Activated CD4-positive, alpha-beta T cell treated with anti-CD3 and anti-CD28 coated beads for 36 hours (primary cell): ENCODE measurements at places on chromosomes 4 and X. TPM values are rescaled to one million over a fixed set of nuclear protein-coding genes. Genes with fewer than 3 reads are reported as not detected.

Gene CCNA2
- total RNA-seq: 113 TPM

Gene KANTR
- 10.3 TPM for total RNA-seq

Gene SMIM43
- total RNA-seq: not detected

Gene LRIT3
- 0.27 TPM for total RNA-seq

Gene PRR32
- not detected for total RNA-seq

Gene RADX
- total RNA-seq: 14.7 TPM

Gene MAEA
- total RNA-seq: 38.9 TPM

Gene C4orf50
- 0.05 TPM for total RNA-seq

Gene RTL3
- total RNA-seq: not detected

Gene DUX4
- not detected for total RNA-seq

Gene BOD1L1
- 42.7 TPM for total RNA-seq

Gene SYNPO2
- 0.16 TPM for total RNA-seq

Gene CXCL5
- not detected for total RNA-seq

Gene SMR3B
- total RNA-seq: not detected

- no peak for DNase-seq
These were observed 97.2 kb downstream of the GUCY2F start for GRCh38 chrX:109384699-109385098.

- peak; percentile 40 for DNase-seq
These were observed 41.7 kb downstream of the ITM2A start for GRCh38 chrX:79325263-79325958.

DNA sequence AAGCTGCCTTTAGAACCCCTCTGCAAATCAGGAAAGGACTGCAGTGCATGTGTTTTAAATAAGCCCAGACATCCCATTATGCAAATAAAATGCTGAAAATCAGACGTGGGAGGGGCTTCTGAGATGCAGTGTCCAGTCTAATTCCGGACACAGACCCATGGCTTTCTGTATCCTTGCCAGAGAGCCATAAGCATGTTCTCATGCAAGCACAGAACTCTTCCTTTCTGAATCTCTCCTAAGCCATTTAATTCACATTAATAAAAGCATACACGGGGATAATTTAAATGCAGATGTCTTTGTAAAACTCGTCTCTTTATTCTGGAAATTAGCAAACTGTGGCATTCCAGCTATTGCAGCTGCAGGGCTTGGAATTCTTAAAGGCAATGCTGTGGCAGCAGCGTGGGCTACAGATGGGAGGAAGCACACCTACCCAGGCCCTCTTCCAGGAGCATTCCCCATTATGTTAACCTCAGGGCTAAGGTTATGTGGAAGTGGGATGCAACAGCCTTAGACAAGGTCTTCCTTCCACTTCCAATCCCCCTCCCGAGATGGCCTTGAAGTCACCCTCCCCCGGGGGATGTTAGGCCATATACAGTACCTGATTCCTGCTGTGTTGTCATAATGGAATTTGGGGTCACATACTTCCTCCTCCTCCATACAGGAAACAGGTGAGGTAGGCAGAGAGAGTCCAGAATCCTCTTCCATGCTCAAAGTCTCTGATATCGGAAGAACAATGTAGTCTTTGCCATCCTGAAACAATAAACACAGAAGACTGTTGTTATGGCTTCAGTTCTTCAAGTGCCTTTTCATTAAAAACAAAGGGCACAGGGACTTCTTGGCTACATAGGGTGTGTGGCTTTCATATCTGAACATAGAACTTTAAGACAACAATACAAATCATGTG lies 38.1 kb downstream of the KDR start:
- DNase-seq: no peak

- DNase-seq: no peak
These were observed 650.0 kb upstream of the BOD1L1 start for GRCh38 chr4:14277505-14277904.

- DNase-seq: no peak
These were observed 33.7 kb downstream of the FRMD7 start for GRCh38 chrX:132094164-132094563.

- DNase-seq: no peak
These were observed 54.6 kb upstream of the HHIP start for GRCh38 chr4:144591401-144591800.

DNA sequence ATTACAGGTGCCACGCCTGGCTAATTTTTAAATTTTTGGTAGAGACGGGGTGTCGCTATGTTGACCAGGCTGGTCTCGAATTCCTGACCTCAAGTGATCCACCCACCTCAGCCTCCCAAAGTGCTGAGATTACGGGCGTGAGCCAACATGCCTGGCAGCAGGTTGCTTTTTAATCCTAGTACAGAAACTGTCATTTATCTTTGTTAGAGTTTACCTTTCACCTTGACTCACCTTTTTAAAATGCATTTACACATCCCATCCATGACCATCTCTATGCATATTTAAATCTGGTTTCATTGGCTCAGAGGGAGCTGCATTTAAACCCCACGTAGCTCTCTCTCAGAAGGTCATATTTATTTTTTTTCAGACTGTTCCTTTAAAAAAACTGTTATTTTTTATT lies 31.9 kb downstream of the SLC16A2 start:
- no peak for DNase-seq

GRCh38 chr4:108902769-108903168 lies 139.9 kb upstream of the ETNPPL start:
- no peak for DNase-seq

DNA sequence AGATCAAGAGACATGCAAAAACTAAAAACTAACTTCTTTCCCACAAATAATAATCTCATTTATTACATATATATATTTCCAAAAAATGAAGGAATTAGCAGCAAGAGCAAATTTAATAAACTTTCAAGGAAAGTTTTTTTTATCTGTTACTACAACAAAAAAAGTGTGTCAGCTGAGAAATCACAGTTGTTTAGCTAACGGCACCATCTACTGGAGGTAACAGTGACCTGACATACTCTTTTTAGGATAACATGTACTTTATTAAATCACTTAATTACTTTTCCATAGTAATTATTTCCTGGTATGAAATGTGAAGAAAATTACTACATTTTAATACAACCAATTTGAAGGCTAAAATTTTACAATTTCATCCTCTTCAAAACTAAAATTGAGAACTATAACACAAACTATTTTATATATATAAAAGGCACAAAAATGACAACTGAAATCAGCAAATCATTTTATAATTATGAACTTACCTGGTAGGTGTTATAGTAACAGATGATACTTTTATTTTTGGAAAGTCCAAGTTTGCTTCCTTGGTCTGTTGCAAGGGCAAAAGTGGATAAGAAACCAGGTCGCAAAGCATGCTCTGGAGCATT lies 9.1 kb downstream of the LAMTOR3 start:
- peak; percentile 40 for DNase-seq

DNA sequence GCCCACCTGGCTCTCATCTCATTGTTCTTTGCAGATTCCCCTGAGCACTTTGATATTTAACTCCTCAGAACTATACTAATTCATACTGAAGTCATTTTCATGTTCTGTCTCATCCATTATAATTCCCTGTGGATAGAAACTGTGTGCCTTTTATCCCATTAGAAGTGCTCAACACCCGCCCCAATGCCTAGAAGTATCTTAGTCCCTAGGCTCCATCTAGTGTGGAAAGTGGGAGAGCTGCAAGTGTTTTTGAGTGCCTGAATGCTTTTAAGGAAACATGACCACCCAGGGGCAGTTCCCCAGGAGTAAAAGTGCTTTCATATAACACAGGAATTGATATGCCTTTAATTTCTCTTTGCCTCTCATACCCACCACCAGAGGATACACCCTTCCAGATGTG lies 117.0 kb downstream of the CHRDL1 start:
- no peak for DNase-seq

DNA sequence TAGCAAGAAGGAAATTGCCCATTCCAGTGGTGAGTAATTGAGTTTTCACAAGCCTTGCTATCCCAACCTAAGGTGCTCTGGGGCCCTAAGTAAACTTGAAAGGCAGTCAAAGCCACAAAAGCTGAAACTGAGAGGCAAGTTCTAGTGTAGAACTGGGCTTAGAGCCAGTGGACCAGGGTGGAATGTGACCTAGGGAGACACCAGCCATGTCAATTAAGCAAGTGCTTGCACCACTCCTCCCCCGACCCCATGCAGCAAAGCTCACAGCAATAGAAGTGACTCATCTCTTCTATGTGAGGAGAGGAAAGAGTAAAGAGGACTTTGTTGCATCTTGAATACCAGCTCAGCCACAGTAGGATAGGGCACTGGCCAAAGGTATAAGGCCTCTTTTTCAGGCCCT lies 486.1 kb upstream of the POU3F4 start:
- no peak for DNase-seq

GRCh38 chr4:156873799-156874198 lies 97.8 kb downstream of the PDGFC start:
- DNase-seq: no peak

DNA sequence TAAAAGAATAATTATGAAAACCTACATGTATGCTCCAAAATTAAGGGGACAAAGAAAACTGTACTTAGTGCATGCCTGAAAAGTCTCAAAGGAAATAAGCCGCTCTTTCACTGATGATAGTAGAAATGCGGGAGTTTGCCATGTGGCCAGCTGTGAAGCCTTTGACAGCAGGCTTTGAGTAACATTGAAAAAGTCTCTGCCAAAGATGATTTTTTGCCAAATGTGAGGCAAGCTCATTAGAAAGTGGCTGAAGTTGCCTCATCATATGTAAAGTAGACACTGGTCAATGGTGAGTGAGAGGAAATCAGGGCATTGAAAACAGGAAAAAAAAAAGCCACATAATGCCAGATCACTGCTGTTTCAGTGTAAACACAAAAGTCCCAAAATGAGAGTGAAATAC lies 2360.1 kb downstream of the PCDH7 start:
- no peak for DNase-seq

DNA sequence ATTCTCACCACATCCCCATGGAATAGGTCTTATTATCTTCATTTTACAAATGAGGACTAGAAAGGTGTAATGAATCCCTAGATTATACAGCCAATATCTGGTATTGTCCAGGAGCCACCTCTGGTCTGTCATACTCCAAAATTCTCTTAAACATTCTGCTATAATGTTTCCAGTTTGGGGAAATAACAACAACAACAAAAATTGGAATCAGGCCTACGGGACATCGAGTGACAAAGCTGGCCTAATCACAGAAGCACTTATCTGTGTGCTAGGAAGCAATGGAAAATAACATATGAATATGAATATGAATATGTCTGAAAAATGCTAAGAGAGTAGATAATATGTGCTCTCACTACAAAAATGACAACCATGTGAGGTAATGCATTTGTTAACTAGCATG lies 264.1 kb downstream of the GASK1B start:
- DNase-seq: no peak

GRCh38 chrX:44829832-44830231 lies 14.0 kb upstream of the DUSP21 start:
- DNase-seq: no peak

DNA sequence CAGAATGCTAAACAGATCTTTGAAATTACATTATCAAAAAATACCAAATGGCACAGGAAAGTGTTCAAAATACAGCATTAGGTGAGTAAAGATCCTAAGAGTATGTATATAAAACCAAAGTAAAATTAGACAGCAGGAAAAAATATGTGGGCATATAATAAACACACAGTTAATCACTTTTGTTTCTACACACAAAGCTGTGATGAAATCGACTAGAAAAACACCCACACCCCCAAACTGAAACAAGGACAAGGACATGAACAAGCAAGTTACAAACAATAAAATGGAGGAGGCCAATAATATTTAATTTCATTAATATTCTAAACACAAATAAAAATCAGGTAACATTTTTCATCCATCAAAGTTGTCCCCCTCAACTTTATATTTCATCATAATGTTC lies 143.2 kb downstream of the FRYL start:
- no peak for DNase-seq

- no peak for DNase-seq
These were observed 6.5 kb upstream of the JAKMIP1 start for GRCh38 chr4:6206771-6207290.

DNA sequence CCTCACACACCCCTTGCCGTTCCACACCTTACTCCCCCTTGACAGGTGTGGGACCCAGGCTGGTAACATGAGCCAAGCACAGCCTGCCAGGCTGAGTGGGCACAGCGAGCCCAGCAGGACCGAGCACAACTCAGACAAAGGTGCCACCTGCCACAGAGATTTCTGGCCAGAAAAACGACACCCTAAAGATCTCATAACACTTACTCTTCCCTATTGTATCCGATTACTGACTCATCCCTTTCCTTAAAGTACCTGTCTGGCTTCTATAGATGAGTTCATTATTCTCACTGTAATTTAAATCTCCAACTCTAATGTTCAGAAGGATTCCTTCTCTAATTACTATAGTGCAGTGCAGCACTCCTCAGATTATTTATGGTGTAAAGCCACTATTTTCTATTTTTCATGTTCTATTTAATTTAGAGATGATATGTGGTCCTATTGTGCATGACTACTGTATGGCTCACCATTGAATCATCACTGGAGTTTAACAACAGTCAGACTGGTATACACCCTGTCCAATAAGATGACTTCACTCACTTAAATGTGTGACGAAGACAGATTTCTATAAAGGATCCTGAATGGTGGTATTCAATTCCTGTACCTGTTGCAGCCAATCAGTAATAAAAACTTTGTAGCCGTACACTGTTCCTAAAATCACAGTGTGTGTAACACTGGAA lies 7.6 kb upstream of the SYTL5 start:
- DNase-seq: no peak

- DNase-seq: no peak
These were observed 342.9 kb downstream of the CFAP299 start for GRCh38 chr4:80678413-80678812.

- no peak for DNase-seq
These were observed 4.6 kb upstream of the AREG start for GRCh38 chr4:74440356-74440755.
